ENCODE measurements at places on chromosomes 5 and 9.

DNA sequence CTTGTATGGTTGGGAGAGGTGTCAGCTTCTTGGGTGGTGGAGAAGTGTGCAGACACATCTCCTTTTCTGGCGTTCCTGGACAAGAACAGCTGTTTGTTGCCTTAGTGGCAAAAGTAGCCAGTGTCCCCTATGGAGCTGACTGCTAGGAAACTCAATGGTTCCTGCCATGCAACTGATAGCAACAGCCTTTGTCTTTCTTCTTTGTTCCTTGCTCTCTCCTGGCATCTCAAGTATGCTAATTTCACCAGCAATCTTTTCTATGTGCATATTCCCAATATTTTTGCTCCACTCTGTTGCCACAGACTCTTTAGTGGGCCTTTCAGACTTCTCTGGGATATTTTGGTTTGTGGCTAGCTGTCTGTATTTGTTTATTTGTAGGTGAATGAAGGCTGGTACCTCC is 36.7 kb downstream of the FBXO4 start:
- no peak for DNase-seq

DNA sequence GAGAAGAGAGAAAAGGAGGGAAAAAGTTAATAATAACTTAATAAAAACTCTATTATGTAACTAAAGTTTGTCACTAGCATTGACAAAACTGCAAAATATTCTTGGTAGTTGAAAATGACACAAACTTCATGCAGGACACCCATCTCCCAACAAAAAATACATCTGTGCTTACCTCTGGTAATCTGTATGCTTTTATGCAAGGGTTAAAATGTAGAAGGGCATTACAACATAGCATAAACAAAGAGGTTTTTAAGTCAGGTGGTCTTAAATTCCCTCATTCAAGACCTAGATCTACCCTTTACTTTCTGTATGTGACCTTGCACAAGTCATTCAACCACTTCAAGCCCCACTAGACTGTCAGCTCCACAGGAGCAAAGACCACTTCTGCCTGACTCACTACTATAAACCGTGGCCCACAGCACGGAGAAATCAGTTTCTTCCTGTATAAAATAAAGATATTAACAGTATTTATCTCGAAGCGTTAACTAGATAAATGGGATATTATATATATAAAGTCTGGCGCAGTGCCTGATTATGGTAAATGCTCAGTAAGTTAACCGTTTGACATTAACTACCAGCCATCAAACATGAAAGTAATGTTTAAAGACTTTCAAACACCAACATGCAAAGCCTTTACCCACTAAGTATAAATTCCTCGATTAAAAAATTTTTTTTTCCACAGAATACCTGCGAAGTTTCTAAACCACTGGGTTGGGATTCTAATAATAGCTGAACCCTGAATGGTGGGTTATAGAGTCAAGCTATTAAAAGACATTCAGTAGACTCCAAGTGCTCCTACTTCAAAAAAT is 2.0 kb downstream of the FBXL17 start:
- DNase-seq: no peak

- DNase-seq: peak; percentile 22
These were observed 7.1 kb upstream of the IFNA2 start for GRCh38 chr9:21392270-21392669.

GRCh38 chr5:176379881-176380280 is 8.5 kb downstream of the NOP16 start:
- DNase-seq: no peak

DNA sequence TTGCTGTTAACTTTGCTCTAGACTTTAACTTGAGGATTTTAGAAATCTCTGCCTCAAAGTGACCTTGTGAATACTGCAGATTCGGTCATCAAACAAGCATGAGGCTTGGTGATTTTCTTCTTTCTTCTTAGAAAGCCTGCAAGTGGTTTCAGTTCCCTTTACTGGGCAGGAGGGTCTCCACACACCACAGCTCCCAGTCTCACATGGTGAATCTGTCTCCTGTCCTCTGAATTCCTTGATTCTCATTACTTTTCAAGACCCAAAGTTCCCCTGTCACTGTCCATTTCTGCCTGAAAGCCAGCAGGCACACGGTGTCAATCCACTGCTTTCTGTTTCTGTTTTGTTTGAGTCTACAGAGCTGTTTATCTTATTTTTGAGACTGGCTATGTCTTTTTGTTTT is 14.1 kb downstream of the HSPB3 start:
- no peak for DNase-seq

DNA sequence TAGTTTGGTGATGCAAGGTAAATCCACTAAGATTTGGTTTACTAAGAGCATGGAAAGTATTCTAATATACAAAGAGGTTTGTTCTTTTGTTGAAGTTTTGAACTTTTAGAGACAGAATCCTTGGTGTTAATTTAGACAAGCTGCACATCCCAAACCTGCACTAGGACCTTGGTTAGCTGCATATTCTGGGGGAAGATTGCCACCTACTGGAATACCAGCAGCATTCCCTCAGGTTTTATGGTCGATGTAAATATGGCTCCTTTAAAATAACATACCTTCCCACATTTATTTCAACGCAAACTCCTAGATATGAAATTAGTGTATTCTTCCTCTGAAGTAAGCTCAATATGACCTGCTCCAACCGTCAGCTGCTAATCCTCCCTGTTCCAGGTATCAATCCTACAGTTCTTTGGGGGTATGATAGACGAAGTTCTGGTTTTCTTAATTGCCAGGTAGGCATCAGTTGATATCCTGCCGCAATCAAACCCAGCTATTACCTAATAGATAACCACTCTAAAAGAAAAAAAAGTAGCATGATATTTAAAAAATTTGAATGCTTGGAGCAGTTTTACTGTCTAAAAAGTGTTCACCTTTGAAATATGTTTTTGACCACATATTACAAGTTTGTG is 624.1 kb downstream of the ISL1 start:
- DNase-seq: peak; percentile 34

DNA sequence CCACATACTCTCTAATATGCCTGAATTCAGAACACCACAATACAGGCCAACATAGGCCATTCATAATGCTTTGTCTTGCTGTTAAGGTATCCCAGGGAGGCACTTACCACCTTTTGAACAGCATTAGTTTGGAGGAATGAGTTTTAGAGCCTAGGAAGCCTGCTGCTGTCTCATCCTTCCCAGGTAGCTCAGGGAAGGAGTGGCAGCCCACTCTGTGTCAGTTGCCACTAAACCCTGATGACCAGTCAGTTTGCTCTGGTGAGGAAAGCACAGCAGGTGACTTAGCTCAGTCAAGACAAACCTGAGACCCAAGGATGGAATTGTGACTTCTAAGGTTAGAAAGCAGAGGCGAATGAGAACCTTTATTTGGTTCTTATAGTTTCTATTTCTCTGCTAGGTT is 337.4 kb upstream of the ATP10B start:
- DNase-seq: no peak

DNA sequence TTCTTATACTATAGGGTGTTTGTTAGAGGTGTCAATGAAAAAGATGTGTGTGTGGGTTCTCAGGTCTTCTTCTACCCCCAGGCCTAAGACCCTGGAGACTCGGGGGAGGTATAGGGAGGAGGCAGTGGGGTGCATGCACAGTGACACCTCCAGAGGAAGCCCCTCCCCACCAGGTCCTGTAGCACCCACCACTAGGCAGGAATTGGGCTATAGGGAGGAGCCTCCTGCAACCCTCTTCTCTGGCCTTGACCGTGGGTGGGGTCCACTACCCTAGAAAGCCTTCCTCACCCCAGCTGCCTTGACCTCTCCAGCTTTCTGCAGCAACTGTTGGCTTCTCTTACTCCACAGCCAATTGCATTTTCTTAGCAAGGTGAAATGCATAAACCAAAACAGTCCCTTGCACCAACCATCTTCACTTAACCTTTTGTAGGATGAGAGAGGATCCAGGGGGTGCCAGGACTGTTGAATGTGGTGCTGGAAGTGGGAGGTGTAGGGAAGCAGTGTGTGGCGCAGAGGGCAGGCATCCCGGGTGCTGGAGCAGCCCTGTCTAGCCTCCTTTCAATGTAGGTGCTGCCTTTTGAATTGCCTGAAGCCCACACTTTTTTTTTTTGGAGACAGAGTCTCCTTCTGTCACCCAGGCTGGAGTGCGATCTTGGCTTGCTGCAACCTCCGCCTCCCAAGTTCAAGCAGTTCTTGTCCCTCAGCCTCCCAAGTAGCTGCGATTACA is 128.5 kb downstream of the RGS3 start:
- DNase-seq: no peak
